ENCODE measurements at places on chromosomes 11 and 22.

- no peak for DNase-seq
These were observed 6.5 kb downstream of the APOL2 start for GRCh38 chr22:36232715-36233401.

- no peak for DNase-seq
These were observed 38.1 kb upstream of the B3GAT1 start for GRCh38 chr11:134450186-134450585.

DNA sequence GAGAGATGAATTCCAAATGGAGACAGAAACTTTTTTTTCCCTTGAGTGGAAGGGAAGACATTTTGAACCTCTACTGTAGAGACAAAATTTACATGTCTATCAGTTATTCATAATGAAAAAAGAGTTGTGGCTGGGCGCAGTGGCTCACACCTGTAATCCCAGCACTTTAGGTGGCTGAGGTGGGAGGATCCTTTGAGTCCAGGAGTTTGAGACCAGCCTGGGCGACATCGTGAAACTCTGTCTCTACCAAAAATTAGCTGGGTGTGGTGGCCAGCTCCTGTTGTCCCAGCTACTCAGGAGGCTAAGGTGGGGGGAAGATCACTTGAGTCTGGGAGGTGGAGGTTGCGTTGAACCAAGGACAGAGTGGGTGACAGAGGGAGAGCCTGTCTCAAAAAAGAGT lies 4.1 kb downstream of the EED start:
- no peak for DNase-seq

GRCh38 chr11:3685923-3686322 lies 14.7 kb upstream of the CHRNA10 start:
- peak; percentile 7 for DNase-seq

GRCh38 chr11:75028724-75029123 lies 40.0 kb downstream of the NEU3 start:
- DNase-seq: no peak

DNA sequence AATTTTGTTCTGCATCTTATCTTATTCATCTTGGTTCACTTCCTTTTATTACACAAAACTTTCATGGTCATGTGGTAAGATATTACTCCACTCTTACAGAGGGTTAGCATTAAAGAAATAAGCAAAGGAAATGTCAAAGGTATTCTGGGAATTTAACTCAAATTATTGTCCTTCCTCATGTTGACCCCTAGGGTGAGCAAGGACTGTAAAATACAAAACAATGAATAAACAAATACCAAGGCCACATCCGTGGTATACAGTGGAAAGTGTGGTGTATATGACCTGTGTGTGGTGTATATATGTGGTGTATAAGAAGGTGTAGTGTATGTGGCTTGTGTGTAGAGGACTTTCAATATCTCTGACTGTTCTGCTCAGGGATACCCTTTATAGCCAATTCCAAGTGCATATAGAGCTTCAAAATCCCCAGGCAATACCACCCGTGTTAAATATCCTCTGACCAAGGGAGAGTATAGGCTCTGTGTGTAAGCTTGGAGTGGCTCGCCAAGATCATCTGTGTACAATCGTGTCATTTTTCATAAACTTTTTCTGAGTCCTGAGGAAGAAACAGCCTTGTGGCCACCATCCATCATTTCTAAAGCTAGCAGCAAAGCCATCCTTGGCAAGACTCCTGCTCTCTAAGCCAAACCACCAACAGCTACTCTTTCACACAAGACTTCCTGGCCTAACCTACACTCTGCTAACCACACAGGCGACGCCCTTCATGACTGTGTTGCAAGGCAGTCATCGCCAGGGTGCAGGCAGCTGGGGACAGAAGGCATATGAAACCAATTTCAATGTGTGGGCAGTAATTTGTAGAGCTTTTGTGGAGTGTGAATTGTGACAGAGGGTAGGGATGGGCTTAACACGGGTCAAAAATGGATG lies 548.0 kb downstream of the ETS1 start:
- DNase-seq: peak; percentile 61

- DNase-seq: peak; percentile 24
These were observed 439 bp downstream of the LMO1 start for GRCh38 chr11:8263109-8263768.

DNA sequence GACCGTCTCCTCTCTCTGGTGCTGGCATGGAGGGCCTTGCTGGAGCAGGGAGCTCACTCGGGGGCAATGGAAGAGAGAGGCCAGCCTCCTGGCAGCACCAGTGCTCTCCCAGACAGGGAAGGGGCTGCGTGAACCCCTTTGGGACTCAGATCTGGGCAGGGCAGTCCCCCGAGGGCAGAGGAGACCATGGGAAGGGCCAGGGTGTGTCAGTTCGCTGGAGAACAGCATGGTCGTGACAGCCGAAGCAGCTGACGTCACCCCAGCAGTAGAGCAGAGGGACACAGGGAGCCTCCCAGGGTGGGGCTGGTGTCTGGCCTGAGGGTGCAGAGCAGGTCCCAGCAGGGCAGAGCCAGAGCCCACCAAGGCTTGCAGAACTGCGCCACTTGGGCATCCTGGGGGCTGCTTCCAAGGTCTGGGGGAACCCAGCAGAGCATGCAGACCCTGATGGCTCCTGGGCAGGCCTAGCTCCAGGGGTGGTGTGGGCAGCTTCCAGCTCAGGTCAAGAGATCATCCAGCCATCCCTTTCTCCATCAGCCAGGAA lies 71.0 kb upstream of the KCNQ1OT1 start:
- DNase-seq: no peak
